ENCODE measurements at places on chromosomes 4 and X.
A peak's percentile ranks its signal among the peaks of the same experiment; 100 is the strongest.

DNA sequence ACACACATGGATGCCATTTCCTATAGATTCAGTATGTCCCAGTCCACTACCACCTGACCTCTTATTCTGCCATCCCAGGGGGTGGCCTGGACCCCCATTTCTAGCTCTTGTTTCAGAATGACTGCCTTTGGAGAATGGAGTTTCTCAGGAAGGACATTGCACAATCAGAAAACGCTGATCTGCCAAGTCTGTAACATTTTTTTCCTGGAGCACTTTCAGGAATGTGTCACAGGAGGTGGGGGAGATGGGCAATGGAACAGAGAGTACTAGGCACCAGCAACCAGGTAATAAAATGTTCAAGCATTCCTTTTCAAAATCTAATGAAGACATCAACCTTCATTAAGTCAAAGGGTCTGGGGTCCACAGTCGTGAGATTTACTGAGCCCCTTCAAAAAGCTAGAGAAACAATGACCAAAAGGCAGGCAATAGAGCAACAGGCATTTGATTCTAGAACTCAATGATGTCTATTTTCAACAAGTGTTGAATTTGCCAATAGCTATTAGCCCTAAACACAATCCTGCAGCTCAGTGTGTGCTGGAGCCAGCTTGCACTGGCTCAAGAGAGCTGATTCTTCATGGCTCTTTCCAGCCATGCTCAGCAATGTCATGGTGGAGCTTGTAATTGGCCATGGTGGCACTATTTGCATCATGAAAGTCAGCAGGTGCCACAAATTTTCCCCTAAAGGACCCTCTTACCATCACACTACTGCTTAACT is 87.1 kb downstream of the KDR start:
- DNase-seq: no peak

- no peak for DNase-seq
These were observed 25.7 kb downstream of the SLAIN2 start for GRCh38 chr4:48367016-48367415.

GRCh38 chr4:11847167-11847566 is 418.5 kb upstream of the HS3ST1 start:
- DNase-seq: no peak

DNA sequence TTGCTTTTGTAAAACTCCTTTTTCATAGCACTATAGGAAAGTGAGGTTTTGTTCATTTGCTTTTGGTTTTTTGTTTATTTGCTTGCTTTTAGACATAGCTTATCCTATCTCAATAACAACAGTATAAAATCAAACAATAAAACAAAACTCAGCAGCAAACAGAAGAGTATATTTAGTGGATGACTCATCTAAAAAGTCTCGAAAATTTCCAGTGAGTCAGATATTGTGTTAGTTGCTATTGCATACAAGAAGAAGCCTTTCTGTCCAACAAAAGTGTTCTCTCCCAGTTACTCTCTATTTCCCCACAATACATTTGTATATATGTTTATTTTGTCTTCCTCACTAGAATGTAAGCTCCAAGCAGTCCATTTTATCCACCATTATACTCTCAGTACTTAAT is 36.0 kb upstream of the NPNT start:
- peak; percentile 41 for DNase-seq

DNA sequence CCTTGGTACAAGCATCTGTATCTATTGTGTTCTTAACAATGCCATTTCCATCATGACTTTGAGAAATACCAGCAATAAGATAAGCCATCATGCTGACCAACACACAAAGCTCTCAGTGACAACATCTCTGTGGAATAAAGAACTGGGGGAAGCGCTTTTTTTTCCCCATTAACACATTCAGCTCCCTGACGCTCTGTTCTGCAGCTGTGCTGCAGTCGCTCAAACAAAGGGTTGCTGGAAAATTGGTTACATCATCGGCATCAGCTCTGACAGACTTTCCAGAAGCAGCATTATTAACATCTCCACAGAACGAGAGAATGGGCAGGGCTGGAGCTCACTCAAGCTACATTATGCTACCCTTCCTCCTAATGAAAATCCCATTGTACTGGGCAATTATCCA is 39.9 kb downstream of the DCX start:
- DNase-seq: no peak

- no peak for DNase-seq
These were observed 99.9 kb upstream of the ADRA2C start for GRCh38 chr4:3666263-3666662.
